ENCODE measurements at places on chromosomes 16 and 17.
A peak's percentile ranks its signal among the peaks of the same experiment; 100 is the strongest.

GRCh38 chr17:32504166-32504990 lies 17.6 kb downstream of the CDK5R1 start:
- no peak for DNase-seq

GRCh38 chr17:31678431-31678830 lies 180.6 kb downstream of the COPRS start:
- no peak for DNase-seq

DNA sequence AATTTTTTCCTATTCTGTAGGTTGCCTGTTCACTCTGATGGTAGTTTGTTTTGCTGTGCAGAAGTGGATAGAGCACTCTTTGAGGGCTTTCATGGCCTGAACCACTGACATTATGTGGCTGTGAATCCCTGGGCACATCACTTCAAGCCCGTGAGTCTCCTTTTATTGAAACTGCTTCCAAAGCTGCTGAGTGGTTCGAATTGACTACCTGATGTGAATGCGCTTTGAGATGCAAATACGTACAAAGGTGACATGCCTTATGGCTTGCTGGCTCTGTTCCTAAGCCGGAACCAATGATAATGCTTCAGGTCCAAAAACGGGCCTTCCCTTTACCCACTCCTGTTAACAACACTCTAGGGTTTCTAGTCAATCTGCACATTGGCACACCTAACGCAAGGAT lies 34.3 kb downstream of the ASPA start:
- no peak for DNase-seq

DNA sequence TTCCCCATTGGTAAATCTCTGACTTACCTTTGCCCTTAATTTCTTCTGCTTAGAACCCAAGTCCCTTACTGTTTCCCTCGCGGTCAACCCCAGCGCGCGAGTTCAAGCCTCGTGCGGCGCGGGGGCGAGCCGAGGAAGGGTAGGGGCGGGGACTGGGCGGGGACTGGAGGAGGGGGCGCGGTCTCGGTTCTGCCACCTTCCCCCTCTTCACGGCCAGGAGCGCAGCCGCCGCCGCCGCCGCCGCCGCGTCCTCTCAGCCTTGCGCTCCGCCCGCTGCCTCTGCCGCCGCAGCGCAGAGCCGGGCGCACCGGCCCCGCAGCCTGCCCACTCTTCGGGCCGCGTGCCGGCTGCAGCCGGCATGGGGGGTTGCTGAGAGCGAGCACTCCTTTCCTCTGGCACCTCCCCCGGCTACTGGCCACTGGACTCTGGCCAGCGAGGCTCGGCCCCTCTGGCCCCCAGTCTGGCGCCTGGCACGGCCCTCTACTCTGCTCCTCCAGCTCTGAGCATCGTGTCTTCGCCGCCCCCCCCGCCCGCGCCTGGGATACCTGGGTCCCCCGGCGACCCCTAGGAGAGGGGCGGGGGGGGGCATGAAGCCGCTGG lies at the start of gene RAPGEFL1:
Gene RAPGEFL1 (plus strand): TSS at position 196 of the 600 bp plus-strand sequence. CDS start 392 bp downstream, at position 588.
- peak; percentile 49 for DNase-seq

DNA sequence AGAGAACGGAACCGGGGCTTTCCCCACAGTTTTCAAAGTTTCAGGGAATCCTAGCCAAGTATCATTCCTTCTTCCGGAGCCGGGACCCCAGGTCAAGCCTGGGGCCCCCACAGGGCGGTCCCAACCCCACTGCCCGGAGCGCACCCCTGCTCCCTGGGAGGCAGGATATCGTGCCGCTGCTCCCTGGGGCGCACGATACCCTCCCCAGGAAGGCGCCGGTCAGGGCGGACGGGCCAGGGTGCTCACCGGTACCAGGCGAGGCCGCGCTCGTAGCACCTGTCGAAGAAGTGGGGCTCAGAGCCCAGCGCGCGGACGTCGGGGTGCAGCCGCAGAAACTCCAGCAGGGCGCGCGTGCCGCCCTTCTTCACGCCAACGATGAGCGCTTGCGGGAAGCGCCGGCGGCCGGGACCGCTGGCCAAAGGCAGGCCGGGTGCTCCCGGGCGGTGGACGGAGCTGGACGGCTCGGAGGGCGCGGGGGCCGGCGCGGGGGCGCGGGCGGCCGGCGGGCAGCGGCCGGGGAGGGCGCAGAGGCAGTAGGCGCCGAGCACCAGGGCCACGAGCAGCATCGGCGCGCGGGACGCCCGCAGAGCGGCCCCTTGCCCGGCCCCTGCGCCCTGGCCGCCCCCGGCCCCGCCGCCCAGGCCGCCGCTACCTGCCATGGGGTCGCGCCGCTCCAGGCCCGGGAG lies 407 bp downstream of the HS3ST6 start:
- no peak for DNase-seq

DNA sequence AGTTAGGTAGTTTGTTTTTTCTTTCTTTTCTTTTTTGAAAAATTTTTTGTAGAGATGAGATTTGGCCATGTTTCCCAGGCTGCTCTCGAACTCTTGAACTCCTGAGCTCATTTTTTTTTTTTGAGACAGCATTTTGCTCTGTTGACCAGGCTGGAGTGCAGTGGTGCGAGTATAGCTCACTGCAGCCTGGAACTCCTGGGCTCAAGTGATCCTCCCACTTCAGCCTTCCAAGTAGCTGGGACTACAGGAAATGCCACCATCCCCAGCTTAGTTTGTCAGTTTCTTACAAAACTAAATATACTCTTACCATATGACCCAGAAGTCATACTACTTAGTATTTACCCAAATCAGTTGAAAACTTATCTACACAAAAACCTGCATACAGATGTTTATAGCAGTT lies 14.4 kb upstream of the FBXO47 start:
- DNase-seq, result no peak

GRCh38 chr17:73481676-73482075 lies 162.6 kb downstream of the SDK2 start:
- DNase-seq, result no peak

GRCh38 chr16:19524616-19525384 lies 1.1 kb downstream of the CCP110 start:
- DNase-seq, result no peak

- no peak for DNase-seq
Observed at GRCh38 chr16:55543472-55543871, 23.0 kb upstream of the CAPNS2 start.

DNA sequence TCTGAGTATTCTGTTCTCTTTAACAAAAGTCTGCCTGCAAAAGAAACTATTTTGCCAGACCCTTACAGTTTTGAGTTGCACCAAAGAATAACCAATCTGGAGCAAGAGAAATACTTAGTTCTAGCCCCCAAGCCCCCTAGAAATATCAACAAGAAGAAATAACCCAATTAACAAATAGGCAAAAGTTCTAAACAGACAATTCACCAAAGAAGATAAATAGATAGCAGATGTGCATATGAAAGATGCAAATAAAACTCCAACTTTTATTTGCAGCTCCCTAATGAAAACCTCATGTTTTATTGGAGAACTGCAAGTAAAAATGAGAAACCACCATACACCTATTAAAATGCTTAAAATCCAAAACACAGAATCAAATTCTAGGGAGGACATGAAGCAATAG lies 1308.0 kb downstream of the CDH11 start:
- DNase-seq, result no peak

DNA sequence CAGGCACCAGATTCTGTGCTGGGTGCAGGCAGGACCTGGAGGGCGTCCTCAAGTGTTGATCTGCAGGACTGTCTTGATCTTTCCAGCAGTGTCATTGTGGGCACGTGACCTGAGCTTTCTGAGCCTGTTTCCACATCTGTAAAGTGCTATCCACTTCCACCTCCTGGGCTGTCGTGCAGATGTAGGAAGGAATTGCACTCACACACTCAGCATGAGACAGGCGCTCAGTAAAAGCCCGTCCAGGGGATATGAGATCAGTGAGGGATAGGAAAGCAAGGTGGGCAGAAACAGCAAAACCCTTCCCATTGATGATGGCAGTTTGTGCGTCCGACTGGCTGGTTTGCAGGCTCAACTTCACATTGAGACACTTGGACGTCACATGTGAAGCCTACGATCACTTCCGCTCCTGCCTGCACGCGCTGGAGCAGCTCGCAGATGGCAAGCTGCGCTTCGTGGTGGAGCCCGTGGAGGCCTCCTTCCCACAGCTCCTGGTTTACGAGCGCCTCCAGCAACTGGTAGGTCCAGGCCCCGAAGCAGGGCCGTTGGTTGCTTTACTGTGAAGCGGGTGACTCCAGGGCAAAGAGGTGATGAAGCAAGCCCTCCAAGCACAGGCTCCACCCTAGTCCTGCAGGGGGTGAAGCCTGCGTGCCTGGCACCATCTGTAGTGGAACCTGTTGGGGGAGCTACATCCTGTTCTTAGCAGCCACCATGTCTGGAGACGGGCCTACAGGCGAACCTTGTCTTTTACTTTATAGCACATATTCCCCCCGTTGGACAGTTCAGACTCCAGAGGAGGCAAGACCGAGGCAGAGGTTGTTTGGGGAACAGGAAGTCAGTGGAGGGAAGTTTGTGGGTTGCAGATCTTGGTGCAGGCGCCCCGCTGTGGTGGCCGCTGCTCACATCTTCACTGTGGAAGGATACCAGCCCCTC lies 23.0 kb downstream of the METTL22 start:
- DNase-seq, result no peak

DNA sequence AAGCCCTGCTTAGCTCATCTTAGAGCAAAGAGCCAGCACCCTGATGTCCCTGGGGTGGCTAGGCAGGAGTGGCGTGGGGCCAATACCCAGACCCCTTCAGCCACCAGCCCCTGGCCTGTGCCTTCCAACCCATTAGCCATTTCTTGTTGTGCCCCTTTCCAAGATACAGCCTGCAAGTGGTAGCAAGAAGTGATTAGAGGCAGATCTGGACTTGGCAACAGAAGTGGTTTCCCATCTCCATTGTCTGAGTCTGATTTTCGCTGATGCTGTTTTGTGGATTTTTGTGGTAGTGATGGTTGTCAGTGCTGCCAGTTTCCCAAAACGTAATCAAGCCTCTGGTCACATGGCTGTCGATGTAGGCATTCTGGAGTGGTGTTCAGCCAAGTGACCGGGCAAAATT lies 25.7 kb downstream of the PLCD3 start:
- DNase-seq, result no peak

- DNase-seq, result no peak
Observed at GRCh38 chr17:55201308-55201932, 63.3 kb upstream of the HLF start.

- no peak for DNase-seq
Observed at GRCh38 chr17:68400404-68400735, 56.9 kb downstream of the WIPI1 start.

- DNase-seq, result no peak
Observed at GRCh38 chr17:32786169-32786568, 90.8 kb downstream of the MYO1D start.

DNA sequence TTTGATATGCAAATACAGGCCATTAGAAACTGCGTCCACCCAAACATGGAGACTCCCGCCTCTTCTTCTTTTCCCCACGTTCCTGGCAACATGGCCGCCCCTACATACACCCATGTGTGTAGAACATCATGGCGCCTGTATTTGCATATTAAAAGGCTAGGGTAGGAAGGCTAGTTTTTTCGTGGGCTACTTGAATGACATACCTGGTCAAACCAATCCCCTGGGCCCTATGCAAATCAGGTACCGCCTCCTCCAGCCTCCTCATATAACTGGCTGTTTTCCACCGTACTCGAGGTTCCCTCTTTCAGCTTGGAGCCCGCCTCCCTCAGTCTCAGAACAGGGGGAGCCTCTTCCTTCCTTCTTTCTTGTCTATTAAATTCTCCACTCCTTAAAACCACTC lies 840 bp upstream of the CD300LB start:
- DNase-seq, result no peak

DNA sequence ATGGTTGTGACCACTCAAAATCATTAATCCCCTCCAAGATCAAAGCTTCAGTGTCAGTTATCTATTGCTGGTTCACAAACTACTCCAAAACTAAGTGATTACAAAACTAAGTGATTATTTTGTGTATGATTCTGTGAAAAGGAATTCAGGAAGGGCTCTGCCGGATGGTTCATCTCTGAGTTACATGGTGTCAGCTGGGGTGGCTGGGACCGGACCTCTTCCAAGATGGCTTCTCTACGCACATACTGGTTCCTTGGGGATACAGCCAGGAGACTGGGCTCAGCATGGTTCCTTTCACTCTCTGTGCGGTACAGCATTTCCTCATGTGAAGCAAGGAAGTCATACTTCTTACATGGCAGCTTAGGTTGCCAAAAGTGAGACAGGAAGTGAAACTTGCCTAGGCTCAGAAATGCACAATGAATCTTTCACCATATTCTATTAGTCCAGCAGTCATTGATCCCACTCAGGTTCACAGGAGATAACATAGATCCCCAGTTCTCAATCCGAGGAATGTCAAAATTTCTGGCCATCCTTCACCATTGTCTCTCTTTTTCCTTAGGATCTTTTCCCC lies 97.9 kb upstream of the IRX6 start:
- no peak for DNase-seq

DNA sequence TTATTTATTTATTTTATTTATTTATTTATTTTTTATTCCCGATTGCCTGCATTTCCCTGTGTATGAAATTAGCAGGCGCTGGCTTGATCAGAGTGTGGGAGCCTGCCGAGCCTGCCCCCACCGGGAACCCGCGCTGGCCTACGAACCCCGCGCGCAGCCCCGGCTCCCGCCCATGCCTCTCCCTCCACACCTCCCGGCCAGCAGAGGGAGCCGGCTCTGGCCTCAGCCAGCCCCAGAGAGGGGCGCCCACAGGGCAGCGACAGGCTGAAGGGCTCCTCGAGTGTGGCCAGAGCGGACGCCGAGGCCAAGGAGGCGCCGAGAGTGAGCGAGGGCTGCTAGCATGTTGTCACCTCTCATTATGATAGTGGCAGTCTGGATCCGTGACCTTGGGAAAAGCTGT lies 13.0 kb upstream of the RBL2 start:
- no peak for DNase-seq

DNA sequence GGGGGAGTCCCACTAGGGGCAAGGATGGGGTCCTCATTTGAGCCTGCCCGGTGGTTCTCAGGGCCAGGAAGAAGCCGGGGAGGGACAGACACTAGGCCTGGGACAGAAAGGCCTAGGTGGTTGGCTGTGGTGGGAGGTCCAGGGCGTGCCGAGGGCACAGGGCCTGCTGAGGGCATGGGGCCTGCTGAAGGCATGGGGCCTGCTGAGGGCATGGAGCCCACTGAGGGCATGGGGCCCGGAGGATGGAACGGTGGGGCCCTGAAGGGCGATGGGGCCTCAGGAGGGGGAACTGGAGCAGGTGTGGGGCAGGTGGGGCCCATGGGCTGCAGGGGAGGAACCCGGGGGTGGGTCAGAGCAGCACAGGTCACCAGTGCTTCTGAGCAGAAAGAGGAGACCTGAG lies 31.2 kb downstream of the PELP1 start:
- no peak for DNase-seq

DNA sequence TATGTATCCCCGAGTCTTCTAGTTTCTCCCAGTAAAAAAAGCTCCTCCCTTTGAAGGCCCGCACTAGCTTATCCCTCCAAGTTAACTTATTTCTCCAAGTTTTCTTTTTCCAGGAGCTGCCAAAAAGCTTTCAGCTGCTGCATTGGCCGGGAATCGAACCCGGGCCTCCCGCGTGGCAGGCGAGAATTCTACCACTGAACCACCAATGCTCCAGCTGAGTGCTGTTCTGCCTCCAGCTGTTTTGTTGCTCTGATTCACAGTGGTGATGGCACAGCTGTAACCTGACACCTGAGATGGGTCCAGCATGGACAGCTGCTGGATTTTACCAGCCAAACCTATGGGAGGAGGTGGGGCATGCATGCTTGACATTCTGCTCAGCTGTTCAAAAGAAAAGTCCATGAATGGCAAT lies 22.1 kb downstream of the VAC14 start:
- DNase-seq, result no peak

- no peak for DNase-seq
Observed at GRCh38 chr17:19387921-19388521, 1.0 kb upstream of the MFAP4 start.

Measured in activated CD8-positive, alpha-beta memory T cell treated with anti-CD3 and anti-CD28 coated beads for 1 hour (primary cell).